ENCODE measurements at places on chromosomes 3 and 15.

DNA sequence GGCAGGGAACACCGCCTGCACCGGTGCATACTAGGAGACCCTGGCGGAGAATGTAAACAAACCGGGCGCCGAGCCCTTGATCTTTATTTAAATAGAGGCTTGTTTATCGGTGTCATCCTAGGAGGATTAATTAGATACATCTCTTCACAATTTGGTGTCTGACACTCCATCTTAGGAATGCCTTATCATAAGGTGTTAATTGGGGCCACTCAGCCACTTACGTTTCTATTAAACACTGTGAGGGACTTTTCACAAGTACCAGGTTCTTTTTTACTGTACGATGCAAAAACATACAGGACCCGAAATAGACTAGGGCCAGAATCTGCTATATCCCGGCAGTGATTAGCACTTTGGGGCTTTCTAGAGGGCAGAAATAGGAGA lies 8.0 kb downstream of the EOMES start:
- DNase-seq = no peak

- no peak for DNase-seq
Measured at GRCh38 chr3:164467007-164467406, 611.3 kb downstream of the SI start.

GRCh38 chr15:78537266-78537905 lies 2.9 kb upstream of the PSMA4 start:
- DNase-seq = no peak

GRCh38 chr3:9808345-9809037 lies 1.6 kb upstream of the TTLL3 start:
- peak; percentile 54 for DNase-seq

- DNase-seq = no peak
Measured at GRCh38 chr3:111650378-111651275, 55.5 kb upstream of the ZBED2 start.

DNA sequence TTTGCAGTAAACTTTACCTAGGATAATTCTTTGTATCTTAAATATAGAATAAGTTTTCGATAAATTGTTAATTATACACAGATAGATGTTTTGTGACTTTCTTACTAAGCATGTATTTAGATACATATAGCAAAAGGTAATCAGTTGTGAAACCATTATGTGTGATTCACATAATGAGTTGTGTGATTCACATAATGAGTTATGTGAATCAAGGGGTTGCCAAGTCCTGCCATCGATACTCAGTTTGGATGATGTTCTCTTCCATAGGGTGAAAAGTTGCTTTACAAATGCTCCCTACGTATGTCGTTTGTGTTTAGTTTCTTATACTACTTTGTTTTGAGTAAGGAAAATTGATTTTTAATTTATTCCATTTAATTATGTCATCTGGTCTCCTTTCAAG lies 682.1 kb downstream of the MECOM start:
- no peak for DNase-seq

DNA sequence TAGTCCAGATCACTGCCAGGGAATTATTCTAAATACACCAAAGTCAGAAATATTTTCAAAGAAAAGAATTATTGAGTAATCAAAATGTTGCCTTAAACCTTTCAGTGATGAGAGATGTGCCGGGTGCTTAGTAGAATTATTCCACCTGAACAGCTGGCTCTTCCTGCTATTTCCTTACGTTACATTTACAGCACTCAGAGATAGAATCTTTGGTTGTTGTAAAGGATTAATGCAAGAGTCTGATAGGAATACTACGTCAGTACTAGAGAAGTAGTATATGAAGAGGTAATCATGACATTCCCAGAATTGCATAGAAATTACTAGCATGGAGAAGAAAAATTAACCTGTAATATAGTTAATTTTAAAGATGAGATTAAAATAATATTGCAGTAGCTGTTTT lies 50.9 kb upstream of the ZDHHC23 start:
- no peak for DNase-seq

DNA sequence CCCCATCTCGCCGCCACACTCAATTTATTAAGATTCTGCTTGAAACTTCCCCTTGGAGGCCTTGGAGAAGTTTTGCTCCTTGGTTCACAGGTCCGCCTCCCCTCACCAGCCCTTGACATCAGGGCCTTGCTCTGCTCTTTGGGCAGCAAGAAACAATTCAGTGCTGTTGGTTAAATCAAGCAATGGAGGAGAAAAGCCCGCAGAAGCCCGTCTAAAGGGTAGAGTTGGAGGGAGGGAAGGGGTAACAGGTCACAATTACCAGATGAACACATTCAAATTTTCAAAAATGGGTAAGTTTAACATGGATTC lies 429 bp downstream of the PARP9 start:
- peak; percentile 11 for DNase-seq

GRCh38 chr3:127569160-127569559 lies 21.4 kb downstream of the TPRA1 start:
- DNase-seq = no peak

DNA sequence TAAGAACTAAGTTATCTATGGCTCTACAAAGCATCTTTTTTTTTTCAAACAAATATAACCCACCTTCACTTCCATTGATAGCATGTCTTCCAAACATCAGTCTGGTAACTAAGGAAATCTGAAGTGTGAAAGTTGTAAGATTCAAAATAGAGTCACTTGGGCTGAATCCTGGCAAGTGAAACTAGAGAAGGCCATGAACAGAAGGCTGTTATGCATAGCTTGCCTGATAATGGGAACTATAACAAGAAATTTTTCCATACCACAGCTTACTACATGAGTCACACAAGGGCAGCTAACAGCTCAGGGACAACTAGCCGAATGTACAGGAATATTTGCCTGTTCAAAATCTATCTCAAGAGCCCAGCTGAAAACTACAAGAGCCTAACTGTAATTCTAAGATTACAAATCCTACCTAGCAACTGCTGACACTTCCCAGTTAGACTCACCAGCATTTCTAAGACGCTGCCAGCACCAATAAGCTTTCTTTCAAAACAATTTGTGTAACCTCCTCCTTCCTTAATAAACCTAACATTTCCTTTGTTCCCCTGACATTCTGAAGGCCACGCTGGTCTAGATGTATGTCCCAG lies 1066.5 kb downstream of the PLOD2 start:
- DNase-seq = no peak

DNA sequence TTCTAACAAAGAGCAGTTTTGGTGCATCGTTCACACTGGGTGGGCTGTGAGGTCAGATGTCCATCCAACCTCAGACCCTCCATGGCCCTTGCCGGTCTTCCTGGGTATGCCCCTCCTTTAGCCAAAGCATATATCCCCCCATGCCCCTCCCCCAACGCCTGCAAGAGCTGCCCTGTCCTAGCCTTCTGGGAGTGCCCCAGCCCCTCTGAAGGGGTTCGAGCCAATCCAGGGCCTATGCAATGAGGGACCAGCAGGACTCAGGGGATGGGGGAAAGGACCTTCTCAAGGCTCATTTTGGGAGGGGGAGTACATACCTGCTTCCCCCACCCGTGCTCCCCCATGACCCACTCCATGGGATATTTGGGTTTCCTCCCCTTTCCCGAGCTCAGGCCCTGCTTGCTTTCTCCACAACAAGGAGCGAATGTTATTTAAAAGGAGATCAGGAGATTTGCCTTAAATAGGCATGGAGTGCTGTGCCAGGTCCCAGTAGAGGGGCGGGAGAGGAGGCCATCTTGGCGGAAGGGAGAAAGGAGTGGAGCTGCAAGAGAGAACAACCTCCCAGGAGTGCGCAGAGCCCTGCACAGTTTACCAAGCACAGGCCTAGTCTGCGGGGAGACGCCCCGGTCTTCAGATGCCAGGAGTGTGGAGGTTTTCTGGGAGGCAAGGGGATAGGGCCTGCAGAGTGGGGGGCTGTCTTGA lies 18.2 kb downstream of the PIF1 start:
- DNase-seq = no peak

DNA sequence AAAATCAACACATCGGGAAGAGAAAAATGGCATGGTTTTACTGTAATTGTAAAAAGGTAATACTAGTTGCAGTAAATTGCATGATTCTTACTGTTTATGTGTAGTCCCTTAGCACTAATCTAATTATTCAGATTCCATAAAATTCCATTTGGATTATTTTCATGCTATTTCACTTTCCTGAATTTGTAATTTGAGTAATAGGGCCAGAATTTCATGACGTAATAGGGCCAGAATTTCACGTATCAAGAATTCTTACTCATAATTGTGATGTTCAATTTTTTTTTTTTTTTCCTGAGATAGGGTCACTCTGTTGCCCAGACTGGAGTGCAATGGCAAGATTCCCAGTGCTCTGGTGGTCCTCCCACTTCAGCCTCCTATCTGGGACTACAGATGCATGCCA lies 2.9 kb upstream of the U2SURP start:
- DNase-seq = no peak

DNA sequence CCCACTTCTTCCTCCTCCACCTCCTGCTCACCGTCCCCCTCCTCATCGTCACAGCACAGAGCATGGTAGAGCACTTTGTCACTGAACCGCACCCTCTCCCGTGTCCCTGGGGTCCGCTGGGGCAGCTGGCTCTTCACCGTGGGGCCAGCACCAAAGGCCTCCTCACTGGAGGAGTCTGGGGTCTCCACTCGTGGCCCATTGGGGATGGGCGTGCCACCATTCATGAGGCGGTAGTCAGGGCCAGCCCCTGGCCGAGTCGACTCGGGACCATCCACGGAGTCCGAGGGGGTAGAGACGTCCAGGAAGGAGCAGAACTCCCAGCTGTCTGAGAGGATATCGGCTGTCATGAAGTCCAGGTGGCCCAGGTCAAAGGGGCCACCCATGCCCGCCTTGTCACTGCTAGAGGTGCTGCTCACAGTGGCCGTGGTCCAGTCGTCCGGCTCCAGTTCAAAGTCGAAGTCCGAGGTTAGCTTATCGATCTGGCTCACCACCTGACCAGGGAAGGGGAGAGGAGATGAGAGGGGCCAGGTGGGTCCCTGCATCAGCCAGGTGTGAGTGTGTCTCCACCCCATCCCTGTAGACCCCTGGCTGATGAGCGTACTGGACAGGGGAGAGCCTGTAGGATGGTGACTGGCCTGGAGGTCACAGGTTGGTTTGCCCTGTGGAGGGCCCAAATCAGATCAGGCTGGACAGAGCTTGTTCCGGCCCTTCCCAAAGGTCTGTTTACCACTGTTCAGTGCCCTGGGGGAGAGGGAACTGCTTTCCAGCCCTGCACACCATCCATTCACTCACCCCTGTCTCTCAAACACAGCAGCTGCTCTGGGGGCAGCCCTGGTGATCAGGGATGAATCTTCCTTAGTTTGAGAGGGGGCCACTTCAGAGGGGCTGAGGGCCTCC lies 12.8 kb downstream of the INSYN1 start:
- DNase-seq = no peak

GRCh38 chr3:114624047-114624445 lies 330.2 kb downstream of the TIGIT start:
- DNase-seq = no peak
